ENCODE measurements at places on chromosomes 3 and 15.

DNA sequence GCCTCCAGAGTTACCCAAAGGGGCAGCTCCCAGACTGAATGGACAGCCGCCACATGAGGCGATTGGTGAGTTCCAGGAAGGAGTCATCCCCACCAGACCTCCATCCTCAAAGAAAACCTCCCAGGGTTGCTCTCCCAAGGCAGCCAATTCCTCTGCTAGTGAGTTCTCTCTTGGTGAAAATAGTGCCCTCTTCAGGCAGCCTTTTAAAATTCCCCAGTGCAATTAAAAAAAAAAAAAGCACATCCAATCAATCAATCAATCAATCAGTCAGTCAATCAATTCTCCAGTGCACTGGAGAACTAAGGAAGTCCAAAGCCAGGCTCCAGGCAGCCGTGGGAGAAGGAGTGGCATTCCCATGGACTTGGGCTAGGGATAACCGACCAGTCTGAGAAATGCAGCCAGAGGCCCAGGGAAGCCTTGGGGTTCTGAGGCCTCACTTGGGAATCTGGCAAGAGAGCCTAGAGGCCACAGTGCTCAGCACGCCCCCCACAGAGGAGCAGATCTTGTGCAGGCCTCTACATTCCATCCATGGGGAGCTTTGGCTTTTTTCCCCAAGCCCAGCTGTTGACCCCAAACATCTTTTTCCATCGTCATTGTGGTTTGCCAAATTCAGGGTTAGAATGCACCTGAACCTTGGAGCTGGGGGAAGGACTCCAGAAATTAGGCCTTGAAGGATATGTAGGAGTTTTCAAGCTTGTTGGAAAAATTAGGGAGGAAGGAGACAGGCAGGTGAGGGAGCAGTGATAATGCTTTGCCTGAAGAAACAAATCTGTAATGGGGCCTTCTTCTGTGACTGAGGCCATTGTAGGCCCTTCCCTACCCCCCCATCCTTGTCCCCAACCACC is 4.8 kb downstream of the PAQR5 start:
- DNase-seq, result peak; percentile 58

GRCh38 chr3:58725326-58725853 is 58.8 kb upstream of the FAM3D start:
- no peak for DNase-seq

- DNase-seq, result no peak
Measured at GRCh38 chr15:93321881-93322282, 232.9 kb upstream of the RGMA start.

GRCh38 chr3:57110798-57111197 is 50.3 kb downstream of the SPATA12 start:
- DNase-seq, result no peak

GRCh38 chr15:50764461-50765194 is 878 bp downstream of the SPPL2A start:
- no peak for DNase-seq

DNA sequence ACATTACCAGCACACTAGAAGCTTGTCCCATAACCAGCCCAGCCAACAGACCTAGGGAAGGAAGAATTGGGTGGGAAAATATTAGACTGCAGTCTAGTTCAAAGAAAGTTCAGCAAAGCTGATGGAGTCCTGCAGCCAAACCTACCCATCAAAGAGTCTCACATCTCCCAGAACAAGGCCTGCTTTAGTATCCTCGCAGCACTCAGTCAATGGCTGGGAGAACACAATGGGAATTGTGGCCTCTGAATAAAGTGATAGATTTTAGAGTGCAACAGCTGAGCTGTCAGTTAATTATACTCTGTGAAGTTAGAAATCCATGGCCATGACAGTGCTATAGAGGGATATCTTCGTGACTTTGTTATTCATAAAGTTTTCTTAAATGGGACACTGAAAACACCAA is 207.2 kb upstream of the NAALADL2 start:
- no peak for DNase-seq

DNA sequence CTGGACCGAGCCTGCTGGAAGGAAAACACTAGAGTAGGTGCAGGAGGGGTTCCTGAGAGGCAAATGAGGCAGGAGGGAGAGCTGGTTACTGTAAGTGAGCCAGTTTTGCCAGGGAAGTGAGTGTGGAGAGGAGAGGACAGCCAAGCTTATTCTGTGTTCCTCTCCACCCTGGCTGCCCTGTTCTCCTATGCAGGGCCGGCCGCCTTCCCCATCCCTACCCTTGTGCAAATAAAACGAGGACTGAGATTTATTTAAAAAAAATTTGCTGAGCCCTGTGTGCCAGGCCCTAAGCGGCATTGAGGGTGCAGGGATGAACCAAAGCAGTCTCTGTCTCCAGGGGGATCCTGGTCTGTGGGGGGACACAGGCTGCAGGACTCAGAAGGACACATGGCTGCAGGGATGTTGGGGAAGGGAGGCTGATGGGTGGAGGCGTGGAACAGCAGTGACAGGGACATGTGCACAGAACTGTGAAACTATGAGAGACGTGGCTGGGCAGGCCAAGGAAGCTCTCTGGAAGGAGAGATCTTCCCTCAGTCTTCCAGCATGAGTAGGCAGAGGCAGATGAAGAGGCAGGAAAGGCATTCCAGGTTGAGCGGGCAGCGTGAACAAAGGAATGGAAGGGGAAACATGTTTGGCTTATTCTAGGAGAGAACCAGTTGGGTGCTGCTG is 12.1 kb downstream of the CORO2B start:
- DNase-seq, result no peak

- no peak for DNase-seq
Measured at GRCh38 chr3:10770547-10770946, 45.5 kb upstream of the SLC6A11 start.

GRCh38 chr15:71252044-71252739 is 136.9 kb downstream of the THSD4 start:
- peak; percentile 85 for DNase-seq

DNA sequence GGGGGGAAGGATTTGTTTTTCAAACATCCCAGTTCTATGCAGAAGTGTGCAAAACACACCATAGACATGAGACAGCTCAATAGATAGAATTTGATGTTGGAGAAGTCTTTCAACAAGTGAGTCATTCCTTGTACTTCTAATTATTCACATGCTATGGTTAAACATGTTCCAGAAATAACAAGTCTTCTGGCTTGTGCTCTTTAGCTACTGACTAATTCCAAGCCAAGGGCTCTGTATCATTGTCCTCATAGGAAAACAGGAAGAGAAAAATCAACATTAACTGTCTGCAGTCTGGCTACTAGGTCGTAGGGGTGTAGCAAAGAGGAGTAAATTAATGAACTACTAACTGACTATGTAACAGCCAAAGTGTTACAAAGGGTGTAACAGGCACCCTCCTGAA is 25.8 kb downstream of the LDHAL6B start:
- no peak for DNase-seq

DNA sequence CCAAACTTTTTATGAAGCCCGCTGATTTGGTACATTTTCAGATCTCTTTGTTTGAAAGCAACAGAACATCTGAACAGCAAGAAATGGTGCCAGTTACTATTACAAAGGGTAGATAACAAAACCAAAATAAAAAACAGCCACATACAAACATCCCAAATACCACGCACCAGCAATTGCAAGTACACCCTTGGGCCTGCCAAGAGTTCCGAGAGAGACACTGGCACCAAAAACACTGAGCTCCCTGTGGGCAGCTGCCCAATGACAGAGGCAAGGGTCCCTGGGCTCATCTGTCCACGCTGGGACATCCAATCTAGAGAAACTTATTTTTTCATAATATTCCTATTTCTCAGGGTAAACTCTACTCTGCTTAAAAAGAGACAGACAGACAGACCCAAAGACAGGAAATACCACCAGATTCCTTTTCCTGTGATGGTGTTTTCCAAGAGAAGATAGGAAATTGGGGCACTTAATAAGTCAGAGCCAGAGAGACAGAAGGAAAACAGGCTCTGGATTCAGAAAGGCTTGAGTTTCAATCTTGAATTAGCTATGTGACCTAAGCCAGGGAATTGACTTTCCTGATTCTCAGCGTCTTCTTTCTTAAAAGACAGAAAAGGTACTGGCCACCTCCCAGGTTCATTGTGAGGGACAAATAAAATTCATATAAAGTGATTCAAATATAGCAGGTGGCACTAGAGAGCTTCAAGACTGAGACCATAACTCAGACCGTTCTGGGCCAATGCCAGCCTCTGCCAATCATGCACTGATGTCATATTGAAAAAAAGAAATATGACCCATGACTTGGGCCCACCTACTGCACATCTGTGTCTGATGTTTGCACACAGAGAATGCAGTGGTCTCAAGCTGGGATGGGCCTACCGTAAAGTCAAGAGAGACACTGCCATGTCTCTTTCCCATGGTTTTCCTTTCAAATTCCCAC is 61.3 kb downstream of the FOXP1 start:
- DNase-seq, result no peak

DNA sequence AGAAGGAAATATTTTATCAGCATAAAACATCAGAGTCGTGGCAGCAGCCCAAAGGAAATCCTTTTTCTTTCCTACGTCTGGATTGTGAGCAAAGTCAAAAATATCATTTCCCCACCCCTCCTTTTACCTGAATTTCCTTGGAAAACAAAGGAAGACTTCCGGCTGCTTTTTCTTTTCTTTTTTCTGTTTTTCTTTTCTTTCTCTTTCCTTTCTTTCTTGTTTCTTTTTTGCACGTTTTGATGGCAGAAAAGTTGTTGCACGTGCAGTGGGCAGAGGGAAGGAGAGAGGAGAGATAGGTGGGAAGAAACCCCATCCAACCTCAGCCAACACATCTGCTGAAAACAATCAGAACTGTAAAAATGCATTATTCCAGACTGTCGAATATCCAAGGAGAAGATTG is 544 bp upstream of the MYO1E start:
- no peak for DNase-seq

DNA sequence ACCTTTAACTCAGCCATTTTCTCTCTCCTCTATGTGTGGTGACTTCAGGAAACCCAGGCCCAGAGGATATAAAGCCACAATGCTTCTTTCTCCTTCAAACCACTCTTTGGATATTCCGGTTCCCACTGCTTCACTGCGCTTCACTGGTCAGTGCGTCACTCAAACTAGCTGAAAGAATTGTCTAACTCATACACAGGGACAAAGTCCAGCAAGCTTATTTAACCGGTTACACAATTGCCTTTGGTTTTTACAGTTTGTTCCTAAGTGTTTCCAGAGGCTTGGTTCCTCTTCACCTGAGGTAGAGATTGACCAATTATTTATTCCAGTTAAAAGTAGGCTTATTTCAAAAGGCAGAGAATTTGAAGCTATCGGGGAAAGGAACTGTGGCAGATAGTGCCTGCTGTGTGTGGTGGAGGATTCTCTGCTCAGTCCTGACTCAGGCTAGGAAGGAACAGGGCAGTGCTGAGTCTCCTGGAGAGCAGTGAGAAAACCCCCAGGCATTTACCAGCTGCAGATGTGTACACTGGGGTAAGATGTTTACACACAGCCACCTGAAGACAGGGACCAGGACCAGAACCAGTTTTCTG is at the start of gene HGD:
TSS of gene HGD (minus strand) at position 145 of the 587 bp plus-strand sequence. CDS start at position 17, 128 bp downstream.
- peak; percentile 28 for DNase-seq

DNA sequence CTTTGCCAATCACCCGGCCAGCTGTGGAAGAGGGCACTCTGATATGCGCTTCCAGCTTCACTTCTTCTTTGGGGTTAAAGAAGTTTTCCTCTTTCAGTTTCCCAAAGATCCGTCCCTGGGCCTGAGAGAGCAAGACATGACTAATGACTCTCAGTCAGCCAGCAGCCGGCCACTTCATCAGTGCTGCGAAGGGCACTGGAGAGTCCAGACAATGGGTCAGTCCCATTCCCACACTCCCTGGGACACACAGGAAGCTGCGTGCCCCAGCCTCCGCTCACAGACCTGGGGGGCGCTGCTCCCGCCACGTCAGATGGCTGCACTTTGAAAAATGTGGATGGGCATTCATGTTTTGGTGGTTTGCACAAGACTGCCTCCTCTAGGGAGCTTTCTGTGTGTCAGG is 63.3 kb downstream of the SENP2 start:
- no peak for DNase-seq

- DNase-seq, result peak; percentile 84
Measured at GRCh38 chr3:197490098-197491058, 65.4 kb downstream of the BDH1 start.

GRCh38 chr15:73293773-73294172 is 75.0 kb downstream of the HCN4 start:
- DNase-seq, result no peak

- no peak for DNase-seq
Measured at GRCh38 chr3:156460206-156460611, 94.7 kb downstream of the SSR3 start.

DNA sequence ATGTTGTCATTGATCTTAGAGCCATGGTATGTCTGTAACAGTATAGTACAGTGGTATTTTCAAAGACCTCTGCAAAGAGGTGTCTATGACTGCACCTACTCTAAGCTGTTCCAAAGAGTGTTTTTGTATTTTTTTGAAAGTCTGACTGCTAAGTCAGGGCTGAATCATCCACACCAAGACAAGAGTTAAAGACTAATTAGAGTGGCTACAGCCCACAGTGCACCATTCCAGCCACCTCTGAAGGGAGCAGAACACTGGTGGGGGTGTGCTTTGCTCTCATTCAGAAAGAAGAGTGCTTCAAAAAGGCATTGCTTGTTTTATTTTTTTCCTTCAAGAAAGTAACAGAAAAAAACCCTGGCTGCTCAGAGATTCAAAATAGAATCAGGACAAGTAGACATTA is 301.4 kb downstream of the GABRG3 start:
- no peak for DNase-seq

DNA sequence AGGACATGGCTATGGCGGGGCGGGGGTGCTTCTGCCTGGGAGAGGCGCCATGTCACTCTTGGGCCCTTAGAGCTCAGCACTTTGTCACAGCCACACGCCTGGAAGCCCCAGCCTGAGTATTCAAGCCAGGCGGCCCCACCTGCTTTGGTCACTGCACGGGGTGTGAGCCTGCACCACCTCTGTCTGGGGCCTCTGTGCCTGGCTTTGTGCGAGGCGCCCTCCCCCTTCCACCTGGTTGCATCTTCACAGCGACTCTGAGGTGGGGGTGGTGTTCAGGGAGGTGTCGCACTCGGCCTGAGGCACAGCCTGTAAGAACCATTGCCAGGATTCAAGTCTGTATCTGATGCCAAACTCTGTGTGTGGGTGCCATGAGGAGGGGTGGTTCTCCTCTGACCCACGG is 24.1 kb downstream of the ACAD9 start:
- no peak for DNase-seq

DNA sequence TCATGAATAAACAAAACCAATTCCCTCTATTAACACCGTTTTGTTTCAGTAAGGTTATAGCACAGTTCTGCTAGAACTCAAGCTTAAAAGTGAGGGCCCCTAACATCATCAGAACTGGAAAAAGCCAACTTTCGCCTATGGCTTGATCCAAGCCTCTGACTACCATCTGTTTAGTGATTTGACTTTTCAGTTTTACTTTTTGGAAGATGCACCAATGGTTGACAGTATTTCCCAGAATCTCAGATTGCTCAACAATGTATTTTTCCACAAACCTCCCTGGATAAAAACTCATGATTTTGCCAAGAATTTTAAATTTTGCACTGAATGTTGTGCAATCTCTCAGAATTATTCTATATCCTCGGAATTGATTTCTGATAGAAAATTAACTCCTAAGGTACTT is 190.7 kb downstream of the LSAMP start:
- DNase-seq, result no peak

GRCh38 chr15:29921130-29921601 is 98.9 kb upstream of the TJP1 start:
- DNase-seq, result peak; percentile 68

GRCh38 chr15:74200412-74200815 is 2.2 kb downstream of the STRA6 start:
- peak; percentile 79 for DNase-seq

- DNase-seq, result no peak
Measured at GRCh38 chr3:53140847-53141845, 10.9 kb upstream of the RFT1 start.
